ENCODE measurements at places on chromosomes 5 and 9.

DNA sequence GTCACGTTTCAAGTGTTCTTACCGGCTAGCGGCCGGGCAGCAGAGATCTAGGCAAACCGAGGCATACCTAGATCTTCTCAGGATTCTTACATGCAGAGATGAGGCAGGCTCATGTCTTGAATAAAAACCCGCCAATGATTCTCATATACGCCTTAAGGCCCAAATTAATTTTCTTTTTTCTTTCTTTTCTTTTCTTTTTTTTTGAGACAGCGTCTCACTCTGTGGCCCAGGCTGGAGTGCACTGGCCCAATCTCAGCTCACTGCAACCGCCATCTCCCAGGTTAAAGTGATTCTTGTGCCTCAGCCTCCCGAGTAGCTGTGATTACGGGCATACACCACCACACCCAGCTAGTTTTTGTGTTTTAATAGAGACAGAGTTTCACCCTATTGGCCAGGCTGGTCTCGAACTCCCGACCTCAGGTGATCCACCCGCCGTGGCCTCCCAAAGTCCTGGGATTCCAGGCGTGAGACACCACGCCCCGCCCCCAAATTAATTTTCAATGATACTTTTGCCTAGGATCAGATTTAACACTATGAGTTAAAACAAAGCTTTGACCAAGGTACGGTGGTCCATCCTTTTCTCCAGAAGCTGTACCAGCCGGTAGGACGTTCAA lies 1.5 kb downstream of the C9orf40 start:
- no peak for DNase-seq

- no peak for DNase-seq
Measured at GRCh38 chr5:171201310-171201709, 107.7 kb upstream of the TLX3 start.

DNA sequence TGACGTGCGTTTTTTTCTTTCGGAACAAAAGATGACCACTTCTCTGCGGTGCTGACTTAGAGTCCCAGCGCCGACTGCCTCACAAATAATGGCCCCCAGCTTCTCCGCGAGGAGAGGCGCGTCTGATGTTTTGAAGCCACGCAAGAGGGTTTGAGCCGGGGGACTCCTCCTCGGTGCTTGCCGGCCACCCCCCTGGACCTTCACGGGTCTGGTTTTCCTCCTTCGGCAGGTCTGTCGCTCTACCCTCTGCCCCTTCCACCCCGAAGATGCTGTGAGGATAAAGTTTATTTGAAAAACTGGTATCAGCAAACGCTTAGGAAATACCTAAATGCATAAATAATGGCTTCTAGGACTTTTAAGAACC lies 584 bp downstream of the USP20 start:
- DNase-seq = no peak

- peak; percentile 32 for DNase-seq
Measured at GRCh38 chr9:101536938-101537337, 3.3 kb downstream of the RNF20 start.

- DNase-seq = no peak
Measured at GRCh38 chr5:137753691-137754187, 424 bp downstream of the HNRNPA0 start.

DNA sequence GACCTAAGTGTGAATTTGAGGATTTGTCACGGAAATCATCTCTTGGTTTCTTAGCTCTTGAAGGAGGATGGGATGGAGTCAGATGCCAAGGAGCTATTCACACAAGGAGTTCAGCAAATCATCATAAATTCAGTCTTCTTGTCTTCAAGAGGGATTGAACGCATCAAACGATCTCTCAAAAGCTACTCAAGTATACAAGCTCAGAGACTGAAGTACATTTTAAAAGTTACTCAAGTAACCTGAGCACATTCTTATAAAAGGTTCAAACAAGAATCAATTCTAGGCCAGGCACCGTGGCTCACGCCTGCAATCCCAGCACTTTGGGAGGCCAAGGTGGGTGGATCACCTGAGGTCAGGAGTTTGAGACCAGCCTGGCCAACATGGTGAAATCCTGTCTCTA lies 21.1 kb upstream of the GOLPH3 start:
- no peak for DNase-seq

DNA sequence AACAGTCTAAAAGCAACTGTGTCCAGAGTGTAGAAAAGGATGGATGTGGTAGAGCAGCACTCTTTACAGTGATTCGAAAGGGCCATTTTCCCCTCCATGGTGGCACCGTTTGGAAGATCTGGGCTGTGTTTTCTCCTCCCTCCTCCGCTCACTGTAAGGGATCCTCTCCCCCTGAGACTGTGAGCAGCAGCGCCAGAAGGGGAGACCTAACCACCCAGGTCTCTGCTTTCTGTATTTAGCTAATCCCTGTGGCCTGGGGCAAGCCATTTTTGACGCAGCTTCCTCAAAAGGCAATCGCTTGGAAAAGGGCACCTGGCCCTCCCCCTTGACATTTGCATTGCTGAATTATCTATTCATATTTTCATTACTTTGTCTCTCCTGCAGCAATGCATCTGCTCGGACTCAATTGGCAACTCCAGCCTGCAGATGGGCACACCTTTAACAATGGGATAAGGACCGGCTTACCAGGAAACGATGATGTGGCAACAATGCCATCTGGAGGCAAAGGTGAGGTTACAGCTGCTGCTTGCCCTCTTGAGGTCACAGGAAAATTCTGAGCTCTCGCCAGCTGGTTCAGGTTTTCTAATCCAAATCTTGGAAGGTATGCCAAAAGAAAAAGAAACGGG lies 244.3 kb upstream of the WWC1 start:
- no peak for DNase-seq

DNA sequence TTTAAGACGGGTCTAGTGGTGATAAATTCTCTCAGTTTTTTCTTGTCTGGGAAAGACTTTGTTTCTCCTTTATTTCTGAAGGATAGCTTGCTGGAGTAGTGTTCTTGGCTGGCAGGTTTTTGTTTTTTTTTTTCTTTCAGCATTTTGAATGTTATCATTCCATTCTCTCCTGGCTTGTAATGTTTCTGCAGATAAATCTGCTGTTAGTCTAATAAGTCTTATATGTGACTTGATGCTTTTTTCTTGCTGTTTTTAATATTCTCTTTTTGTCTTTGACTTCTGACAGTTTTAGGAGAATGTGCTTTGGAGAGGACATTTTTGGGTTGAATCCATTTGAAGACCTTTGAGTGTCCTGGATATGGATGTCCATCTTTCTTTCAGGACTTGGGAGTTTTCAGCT lies 16.0 kb downstream of the HSD17B4 start:
- DNase-seq = no peak

- DNase-seq = no peak
Measured at GRCh38 chr5:149732324-149733128, 2.4 kb downstream of the PPARGC1B start.

GRCh38 chr5:1322955-1323802 lies 21.7 kb downstream of the CLPTM1L start:
- no peak for DNase-seq

- no peak for DNase-seq
Measured at GRCh38 chr5:177131352-177132135, 2.0 kb upstream of the NSD1 start.

DNA sequence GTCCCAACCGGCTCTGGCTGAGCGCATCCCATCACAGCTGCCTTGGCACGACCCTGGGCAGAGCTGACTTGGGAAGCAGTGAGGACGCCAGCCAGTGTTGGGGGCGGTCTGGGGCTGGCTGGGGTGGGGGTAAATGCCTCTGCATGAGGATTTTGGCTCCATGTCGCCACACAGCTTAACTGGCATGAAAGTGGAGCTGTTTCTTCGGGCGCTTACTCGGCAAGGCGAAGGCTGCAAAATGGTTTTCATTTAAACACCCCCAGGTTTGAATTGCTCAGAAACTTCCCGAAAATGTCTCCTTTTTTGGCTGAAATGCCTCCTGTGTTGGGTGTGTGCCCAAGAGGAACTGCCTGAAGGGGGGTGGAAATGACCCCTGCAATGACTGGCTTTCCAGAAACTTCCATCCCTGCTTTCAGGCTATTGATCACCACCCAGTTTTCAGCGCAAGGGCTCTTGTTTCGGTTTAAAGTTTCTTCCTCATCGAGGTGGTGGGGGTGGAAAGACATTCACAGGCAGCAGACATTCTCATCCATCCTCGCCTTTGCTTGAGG lies 38.3 kb downstream of the PTGES start:
- DNase-seq = peak; percentile 32

DNA sequence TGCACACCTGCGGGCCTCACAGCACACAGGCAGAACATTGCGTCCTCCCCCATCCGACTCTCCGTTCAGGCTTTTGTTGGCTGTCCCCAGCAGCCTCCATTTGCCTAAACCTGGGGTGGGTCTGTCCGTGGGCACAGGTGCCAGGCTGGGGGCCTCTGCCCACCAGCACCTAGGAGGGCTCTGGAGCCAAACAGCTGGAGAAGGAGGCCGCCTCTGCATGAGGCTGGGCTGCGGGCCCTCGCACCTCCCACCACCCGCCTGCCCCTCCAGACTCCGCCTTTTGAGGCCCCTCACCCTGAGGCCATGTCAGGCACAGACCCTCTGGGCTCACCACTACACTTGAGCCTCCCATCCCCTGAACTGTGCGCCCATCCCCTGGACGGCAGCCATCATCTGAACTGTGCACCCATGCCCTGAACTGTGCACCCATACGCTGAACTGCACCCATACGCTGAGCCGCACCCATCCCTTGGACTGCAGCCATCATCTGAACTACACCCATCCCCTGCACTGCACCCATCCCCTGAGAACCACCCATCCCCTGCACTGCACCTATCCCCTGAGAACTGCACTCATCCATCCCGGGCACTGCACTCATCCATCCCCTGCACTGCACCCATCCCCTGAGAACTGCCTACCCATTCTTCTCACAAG lies 98.0 kb upstream of the OTULINL start:
- no peak for DNase-seq

All from MV-4-11 (cell line).